Fibroblast of pulmonary artery (primary cell): ENCODE measurements at places on chromosomes 6 and 20.
A peak's percentile ranks its signal among the peaks of the same experiment; 100 is the strongest.

GRCh38 chr6:121760745-121761144, 325.3 kb downstream of the GJA1 start:
- DNase-seq = no peak

GRCh38 chr6:89432875-89433251, at the start of gene ANKRD6:
TSS of gene ANKRD6 (plus strand) at chr6:89433152. CDS start at chr6:89566977, 133,825 bp downstream.
- DNase-seq = peak; percentile 47

GRCh38 chr6:119119989-119120388, 41.5 kb upstream of the FAM184A start:
- peak; percentile 90 for DNase-seq

DNA sequence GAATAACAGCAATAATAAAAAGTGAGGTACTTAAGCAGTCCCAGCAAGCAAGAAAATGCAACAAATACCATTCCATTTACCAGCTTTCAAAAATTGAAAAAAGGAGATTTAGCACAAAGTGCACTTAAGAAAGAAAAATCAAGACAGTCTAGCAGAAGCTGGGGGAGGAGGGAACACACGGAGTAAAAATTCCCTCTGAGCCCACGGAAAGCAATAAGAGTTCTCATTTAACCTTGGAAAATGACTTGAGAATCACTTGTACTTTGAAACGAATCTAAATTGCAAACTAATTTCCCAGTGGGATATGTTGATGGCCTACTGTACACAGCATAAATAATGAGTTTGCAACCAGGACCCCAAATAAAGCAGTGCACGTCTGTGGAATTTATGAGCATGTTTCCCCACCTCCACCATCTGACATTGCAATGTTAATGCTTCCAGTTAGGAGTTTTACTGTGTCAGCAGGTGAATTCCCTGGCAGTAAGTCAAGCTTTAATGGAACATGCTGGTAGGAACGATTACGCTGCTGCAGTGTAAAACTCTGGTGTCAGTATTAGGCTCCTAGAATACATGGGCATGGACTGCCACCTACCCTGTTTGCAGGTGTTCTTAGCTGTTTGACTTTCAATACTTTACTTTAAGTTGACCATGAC, 386.8 kb downstream of the HDGFL1 start:
- no peak for DNase-seq

DNA sequence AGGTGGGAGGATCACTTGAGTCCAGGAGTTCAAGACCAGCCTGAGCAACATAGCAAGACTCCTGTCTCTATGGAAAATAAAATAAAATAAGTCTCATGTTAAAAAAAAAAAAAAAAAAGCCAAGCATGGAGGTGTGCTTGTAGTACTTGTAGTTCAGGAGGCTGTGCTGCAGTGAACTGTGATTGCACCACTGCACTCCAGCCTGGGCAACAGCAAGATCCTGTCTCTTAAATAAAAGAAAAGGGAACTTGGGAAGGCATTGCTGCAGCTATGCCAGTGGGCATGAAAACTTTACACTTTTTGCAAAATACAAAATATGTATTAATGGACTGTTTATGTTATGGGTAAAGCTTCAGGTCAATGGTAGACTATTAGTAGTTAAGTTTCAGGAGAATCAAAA, 37.5 kb upstream of the REV3L start:
- DNase-seq = no peak

- DNase-seq = no peak
Measured at GRCh38 chr6:43846556-43846955, 76.5 kb downstream of the VEGFA start.

DNA sequence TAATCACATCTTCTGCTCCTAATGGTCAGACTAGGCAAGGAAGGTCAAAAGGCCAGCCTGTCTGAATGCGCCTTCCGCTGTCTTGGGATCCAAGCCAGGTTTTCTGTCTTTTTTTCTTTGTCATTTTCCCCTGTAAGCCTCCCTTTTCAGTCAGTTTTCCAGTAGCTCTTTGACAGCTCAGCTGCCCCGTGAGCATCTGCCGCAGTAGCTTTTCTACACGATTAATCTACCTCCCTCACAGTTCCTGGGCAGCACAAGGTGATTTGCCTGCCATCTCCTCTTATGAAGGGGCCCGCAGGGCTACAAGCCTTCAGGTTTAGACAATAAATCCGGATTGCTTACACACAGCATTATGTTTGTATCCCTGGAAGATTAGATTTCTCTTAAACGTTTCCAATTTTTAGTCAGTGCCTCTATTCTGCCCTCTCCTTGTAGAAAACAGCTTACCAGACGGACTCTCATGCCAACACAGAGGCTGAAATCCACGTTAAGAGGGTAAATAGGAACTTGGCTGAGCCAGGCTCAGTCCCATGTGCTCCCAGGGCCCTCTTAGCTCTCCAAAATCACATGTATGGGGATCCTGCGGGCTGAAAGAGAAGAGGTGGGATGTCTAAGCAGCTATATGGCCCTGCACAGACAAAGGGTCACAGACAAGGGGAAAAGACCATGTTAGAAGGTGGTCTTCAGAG, 77.2 kb downstream of the LY86 start:
- DNase-seq = no peak

GRCh38 chr6:20211941-20212391, 303 bp downstream of the MBOAT1 start:
- DNase-seq = peak; percentile 47

DNA sequence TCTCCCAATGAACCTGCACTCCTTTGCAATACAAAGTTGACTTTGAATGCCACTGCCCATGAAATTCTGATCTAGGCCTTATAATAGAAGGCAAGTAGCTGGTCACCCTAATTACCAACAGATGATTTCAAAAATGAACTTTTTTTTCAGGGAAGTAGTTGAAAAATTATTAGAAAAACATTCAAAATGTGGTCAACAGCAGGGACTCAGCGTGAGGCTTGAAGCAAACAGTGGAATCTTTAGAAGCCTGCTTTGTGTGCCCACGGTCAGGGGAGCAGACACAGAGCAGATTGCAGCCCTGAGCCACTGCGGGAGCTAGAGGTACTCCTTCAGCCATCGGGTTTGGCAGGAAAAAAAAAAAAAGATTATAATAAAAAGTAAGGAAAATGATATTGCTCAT, 87.1 kb upstream of the HEY2 start:
- DNase-seq = no peak

- DNase-seq = no peak
Measured at GRCh38 chr20:19940988-19941460, 76.1 kb upstream of the NAA20 start.

DNA sequence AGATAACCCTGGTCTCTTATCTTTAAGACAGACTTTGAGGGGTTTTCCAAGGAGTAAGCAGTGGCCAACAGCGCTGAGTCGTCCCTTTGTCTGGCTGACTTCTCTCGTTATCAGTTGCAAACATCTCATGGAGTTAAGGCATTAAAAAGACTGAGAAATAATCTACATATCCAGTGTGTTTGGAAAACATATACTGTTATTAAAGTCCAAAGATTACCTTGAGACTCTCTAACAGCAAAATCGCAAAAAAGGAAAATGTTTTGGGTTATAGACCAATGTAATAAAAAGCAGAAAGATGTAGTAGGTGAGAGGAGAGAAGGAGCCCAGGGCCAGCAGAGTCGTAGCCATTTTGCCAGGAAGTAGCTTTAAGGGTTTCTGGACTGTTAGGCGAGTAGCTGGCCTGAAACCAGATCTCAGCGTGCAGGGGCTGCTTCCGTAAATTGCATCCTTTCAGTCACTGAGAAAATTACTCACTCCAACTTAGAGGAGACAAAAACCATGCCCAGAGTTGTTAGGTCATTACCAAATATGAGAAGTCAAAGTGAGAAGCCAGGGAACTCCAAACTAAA, 24.6 kb downstream of the MYLK4 start:
- DNase-seq = peak; percentile 87

- DNase-seq = peak; percentile 17
Measured at GRCh38 chr6:156910938-156911337, 133.8 kb downstream of the ARID1B start.

DNA sequence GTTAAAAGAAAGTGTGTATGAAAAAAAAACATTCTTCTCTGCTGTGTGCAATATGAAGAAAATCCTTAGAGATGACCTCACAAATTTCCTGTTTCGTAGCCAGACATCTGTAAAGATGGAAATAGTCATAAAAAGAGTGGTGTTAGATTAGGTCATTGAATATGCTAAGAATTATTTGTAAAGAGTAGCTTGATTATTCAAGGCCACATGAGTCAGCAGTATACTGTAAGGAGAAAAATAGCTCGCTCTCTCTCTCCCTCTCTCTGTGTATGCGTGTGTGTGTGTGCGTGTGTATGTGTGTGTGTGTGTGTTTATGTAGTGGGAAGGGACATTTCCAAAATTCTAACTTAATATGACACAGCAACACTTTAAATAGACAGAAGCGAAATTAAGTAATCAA, 78.8 kb downstream of the PTCHD4 start:
- peak; percentile 77 for DNase-seq

DNA sequence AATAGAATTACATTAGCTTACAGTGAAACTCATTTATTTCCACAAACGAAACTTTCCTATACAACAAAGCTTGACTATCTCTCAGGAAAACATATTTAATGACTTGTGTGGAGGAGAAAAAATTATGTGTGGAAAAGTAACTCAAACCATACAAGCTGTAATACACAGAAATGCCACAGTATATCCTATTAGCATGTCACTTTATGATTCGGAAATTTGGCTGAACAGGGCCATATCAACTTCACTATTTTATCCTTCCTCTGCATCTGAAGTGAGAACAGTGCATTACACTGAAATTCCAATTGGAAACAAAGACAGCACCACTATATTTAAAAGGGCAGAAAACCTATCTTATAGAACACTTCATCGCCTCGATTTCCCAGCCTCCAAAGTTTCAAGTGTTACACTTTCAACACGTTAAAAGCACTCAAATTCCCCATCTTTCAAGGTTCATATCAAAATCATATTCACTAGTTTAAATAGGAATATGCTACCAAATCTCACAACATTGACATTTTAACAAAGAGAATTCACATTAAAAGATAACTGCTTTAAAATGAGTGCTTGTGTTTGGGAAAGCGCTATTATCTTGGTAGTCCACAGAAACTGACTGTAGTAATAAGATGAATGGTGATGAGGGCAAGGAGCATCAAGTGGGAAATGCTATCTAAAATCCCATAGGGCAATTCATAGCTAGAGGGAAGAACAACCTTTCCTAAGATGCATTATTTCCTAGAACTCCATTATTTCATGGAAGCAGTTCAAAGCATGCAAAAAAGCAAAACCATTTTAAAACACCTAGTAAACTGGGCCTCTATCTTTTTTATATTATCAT, 1.8 kb downstream of the REV3L start:
- no peak for DNase-seq

GRCh38 chr20:20683481-20684321, 28.7 kb downstream of the RALGAPA2 start:
- no peak for DNase-seq

DNA sequence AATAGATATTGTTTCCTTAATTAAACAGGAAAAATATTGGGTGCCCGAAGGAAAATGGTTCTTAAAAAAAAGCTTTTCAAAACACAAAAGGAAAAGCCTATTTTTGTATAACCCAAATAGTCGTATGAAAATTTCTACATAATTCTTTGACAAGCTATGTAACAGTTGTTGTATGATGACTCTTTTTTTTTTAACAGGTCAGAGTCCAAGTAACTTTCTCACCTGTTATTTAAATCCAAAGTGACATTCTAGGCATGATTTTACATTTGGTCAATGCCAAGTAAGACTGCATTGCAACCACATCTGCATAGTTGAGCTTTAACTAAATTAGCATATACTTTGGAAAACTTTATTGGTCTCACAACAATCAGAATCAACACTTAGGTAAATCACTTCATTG, 24.1 kb downstream of the GSTA2 start:
- DNase-seq = no peak

GRCh38 chr20:11013801-11014200, 340.0 kb upstream of the JAG1 start:
- DNase-seq = no peak
